HL-60 (cell line): ENCODE measurements at places on chromosomes 3 and 15.

GRCh38 chr3:28664123-28664522 is 315.5 kb upstream of the AZI2 start:
- no peak for DNase-seq

DNA sequence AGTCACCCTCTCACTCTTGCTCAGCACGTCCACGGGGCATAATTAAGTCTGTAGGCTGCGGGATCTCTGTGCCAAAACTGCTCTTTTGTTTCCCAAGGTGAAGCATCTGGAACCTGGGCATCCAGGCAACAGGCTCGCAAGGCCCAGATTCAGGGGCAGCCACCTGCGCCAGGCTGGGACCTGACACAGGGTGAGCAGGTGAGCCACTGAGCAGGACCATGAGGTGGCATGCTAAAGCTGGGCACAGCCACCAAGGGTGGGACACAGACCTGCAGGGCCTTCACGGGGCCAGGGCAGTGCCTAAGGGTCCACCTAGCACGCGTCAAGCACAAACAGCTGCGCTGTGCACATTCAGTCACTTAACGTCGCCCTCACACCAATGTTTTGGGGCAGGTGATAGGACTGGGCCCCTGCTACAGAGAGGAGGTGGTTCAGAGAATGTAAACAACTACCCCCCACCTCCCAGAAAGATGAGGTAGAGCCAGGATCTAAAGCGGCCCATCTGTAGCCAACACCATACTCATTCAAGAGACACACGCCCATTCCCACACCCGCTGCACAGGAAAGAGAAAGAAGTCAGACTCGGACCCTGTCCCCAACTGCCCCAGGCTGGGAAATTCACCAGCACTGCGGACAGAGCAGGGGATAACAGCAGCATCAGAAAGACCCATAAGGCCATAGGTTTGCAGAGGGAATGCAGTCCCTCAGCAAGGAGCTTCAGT is 16.3 kb downstream of the XXYLT1 start:
- DNase-seq = no peak

DNA sequence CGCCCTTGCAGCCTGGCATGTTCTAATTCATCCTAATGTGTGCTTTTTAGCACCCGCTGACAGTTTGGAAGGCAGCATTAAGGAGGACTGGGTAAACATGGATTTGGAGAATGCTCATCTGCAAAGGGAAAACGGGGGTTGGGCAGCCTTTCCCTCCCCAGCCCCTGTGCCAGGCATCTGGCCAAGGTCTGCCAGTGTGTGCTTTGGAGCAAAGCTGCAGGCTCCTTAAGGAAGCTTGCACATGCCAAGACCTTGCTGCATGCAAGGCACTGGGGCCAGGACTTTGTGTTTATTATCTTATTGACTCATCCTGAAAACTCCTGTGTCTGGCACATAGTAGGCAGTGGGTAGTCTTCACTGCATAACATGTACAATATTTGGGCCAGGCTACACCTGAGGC is 20.1 kb downstream of the FAM3D start:
- DNase-seq = no peak

- peak; percentile 45 for DNase-seq
Observed at GRCh38 chr15:39801641-39802309, 19.1 kb upstream of the FSIP1 start.

DNA sequence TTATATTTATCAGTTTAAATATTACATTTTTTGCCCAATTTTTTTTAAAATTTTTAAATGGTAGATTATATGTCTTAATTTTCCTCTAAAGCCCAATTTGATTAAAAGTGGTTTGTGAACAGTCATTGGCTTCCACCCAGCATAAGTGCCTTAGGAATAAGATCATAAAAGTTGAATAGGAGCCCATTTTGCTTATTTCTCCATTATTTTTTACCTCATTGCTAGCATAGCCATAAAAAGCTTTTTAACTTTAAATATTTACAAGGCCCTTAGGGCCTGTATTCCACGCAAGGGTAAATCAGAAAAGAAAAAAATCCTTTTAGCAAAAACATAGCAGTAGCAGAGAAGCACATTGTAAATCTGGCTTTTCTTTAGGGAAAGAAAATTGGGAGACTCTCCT is 9.0 kb downstream of the TTC14 start:
- DNase-seq = no peak

GRCh38 chr3:106337116-106337515 is 468.3 kb upstream of the CBLB start:
- no peak for DNase-seq

- no peak for DNase-seq
Observed at GRCh38 chr3:74287557-74287956, 326.9 kb downstream of the CNTN3 start.

GRCh38 chr15:51649659-51650521 is 27.3 kb upstream of the DMXL2 start:
- peak; percentile 69 for DNase-seq

GRCh38 chr3:193884027-193884426 is 251.9 kb upstream of the HES1 start:
- DNase-seq = no peak

DNA sequence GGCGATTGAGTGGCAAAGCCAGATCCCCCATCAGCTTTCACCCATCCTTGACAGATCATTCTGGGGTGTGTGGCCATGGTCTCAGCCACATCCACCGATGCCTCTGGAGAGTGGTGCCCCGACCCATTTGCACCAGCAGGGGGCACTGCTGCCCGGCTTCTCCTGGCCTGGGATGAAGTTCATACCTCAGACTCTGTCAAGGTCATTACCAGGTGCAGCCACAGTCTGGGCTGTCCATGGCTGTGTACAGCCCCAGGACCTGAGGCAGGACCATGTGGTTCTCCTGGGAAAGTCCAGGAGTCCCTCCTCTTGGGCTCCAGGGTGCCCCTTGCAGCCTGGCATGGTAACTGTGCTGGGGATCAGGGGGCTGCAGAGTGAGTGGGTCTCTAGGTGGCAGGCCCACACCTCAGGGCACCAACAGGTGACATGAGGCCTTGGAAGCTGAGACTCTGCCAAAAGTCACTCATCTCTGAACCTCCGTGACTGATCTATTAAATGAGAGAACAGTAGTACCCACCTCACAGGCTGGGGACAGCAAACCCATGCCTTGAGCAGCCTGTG is 67.2 kb downstream of the CACNA2D2 start:
- DNase-seq = peak; percentile 18

GRCh38 chr15:73897441-73898261 is 24.3 kb downstream of the TBC1D21 start:
- peak; percentile 48 for DNase-seq

DNA sequence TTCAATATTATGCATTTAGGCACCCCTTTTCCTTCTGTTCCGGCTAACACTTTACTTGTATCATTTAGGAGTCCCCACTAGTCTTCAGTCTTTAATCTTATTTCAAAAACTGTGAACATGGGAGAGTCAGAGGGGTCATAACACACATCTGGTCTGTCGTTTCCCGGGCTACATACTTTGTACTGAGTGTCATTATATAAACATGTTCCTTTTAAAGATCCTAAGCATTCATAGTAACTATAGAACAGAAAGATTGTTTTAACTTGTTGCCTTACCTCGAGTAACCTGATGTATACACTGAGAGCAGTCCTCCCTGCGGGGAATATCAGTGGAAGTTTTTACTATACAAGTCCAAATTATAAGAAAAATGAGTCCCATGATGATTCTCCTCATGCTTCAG is 78.2 kb upstream of the VEPH1 start:
- no peak for DNase-seq

DNA sequence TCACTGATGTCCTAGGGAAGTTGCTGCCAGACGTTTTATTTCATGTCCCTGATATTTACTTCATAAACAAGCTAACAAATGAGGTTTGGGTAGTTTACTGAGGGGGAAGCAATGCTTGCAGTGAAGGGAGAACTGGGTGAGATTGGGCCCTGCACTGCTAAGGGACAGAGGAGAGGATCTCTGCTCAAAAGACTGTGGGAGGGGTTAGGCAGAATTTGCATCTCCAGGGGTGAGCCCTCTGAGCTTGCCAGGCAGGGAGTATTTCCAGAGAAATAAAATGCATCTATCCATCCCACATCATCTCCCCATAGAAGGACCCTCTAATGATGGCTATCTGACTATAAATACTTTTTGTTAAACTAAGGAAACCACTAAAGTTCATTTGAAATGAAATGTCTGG is 215.6 kb downstream of the CBLB start:
- no peak for DNase-seq

GRCh38 chr3:122890077-122890719 is 95.3 kb downstream of the SLC49A4 start:
- peak; percentile 15 for DNase-seq

DNA sequence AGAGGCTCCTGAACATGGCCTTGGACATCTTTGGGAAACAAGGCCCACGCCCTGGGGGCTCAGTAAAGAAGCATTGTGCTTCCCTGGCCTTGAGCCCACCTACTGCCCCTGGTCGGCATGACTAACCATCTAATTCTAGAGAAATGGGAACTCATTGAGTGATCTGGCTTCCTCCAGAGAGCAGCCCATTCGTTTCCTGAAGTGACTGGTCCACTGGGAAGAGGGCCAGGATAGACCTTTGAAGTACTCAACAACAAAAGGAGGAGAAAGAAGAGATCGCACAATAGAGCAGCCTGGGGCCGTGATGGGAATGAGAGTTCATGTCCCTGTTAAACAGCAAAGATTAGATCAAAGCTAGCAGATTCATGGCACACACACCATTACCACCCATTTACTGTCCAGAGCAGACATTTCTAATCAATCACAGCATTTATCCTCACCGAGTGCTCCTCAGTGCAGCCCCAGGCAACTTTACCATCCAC is 514.4 kb upstream of the PROK2 start:
- no peak for DNase-seq

DNA sequence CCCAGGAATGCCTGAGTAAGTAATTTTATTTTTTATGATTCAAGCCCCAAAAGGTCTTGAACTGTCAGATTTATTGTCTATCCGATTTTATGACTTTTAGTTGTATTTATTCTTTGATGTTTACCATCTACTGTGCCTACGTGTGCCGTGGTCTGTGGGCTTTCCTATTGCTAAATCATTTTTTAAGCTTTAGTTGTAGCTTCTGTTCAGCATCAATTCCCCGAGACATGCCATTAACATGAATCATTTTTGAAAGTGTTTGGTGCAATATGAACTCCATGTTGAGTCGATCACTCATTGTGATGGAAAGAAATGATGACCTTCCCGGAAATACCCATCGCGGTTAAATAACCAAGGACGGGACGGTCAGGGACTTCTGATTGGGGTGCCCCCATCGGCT is 268.7 kb upstream of the THRB start:
- DNase-seq = no peak

GRCh38 chr3:103440539-103441203 is 1005.9 kb downstream of the ZPLD1 start:
- DNase-seq = no peak

- DNase-seq = peak; percentile 5
Observed at GRCh38 chr3:76044601-76045600, 259.6 kb upstream of the ZNF717 start.

- DNase-seq = no peak
Observed at GRCh38 chr3:190912736-190913135, 50.2 kb upstream of the GMNC start.

GRCh38 chr3:111903067-111903511 is 44.0 kb downstream of the PHLDB2 start:
- DNase-seq = no peak

DNA sequence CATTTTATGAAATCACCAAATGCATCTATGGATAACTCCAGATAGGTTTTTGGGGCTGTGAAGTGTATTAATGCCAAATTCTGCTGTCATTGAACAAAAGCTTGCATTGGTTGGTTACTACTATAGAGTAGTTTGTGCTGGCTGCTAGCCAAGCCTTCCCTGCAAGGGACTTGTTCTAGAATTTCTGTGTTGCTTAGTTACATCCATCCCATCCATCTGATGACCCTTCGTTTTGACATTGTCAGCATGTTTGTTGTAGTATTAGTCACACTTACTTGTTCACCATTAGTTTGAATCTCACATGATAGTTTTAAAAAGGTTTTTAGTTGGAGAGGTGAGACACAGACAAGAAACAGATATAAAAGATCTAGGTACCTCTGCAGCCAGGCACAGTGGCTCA is 7.0 kb upstream of the NIPA2 start:
- no peak for DNase-seq

- no peak for DNase-seq
Observed at GRCh38 chr3:172145031-172145686, 105.8 kb downstream of the FNDC3B start.

DNA sequence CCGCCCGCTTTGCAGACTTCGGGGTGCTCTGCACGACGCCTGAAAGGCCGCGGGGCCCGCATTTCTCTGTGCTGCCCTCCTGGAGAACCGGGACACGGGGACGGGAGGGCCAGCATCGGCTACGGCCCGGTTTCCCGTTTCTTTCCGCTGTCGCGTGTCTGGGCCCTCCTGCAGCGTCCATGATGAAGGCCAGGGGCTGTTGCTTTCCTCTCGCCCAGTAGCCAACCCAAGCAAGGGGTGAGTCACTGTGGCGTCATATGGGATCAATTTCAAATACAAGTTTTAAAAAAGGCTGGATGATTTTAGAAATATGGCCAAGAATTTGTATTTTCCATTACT is 435 bp downstream of the SLC35G2 start:
- no peak for DNase-seq

GRCh38 chr3:191139736-191140135 is 59.3 kb upstream of the OSTN start:
- DNase-seq = peak; percentile 62

GRCh38 chr15:75089456-75090387 is 66.3 kb downstream of the PPCDC start:
- DNase-seq = no peak

- DNase-seq = no peak
Observed at GRCh38 chr15:72198356-72199204, 993 bp upstream of the GRAMD2A start.

DNA sequence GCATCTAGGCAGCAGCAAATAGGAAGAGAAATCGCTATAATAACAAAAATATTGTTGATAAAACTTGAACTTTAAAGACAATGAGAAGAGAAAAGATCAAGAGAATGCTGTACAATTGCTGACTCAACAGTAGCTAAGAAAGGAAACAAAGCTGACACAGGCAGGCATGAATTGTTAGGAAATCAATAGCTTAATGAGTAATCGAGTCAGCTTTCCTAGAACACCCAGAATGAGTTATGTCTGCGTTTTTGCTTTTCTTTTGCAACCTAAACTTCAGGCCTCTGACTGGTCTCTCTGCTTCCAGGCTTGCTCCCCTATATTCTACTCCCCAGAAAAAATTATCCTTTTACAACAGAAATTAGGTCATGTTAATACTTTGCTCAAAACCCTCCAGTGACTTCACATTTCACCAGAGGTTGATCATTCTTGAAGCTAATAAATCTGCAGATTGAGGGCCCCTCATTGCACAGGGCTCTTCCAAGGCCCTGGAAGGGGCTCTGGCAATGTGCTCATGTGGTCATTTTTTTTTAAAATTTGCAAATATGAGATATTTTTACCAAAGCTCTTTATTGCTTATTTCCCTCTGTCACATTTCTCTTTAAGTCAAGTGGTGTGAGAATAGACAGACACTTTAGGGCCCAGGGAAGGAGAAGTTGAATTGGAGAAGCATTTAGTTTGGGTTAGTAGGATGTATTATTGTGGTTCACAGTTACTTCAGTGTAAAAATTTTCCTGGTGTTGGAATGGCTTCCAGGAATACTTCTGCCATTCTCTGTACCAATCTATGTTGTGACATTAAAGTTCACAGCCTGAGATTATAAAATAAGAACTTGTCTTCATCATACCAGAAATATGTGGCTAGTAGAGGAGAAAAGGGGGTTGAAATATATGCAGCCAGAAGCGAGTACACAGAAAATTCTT is 116.3 kb downstream of the TMCO5A start:
- DNase-seq = no peak

GRCh38 chr15:100602064-100602822 is at the start of the genes ASB7 and LINS1:
TSS of gene ASB7 (plus strand) at chr15:100602589. CDS start at chr15:100612217, 9,628 bp downstream.
TSS of gene LINS1 (minus strand) at chr15:100602184. CDS start at chr15:100580842, 21,342 bp downstream.
- peak; percentile 100 for DNase-seq
